Fibroblast of skin of back (primary cell): ENCODE measurements at places on chromosomes 5 and 9.

GRCh38 chr5:18797222-18797621, 1163.0 kb downstream of the TAF11L14 start:
- DNase-seq, result no peak

GRCh38 chr9:72362680-72363139, 2.3 kb downstream of the ZFAND5 start:
- DNase-seq, result peak; percentile 86

- DNase-seq, result peak; percentile 54
These were observed 120.2 kb upstream of the RASA1 start for GRCh38 chr5:87147441-87147840.

GRCh38 chr5:78287833-78288232, 6.7 kb downstream of the AP3B1 start:
- DNase-seq, result peak; percentile 90

DNA sequence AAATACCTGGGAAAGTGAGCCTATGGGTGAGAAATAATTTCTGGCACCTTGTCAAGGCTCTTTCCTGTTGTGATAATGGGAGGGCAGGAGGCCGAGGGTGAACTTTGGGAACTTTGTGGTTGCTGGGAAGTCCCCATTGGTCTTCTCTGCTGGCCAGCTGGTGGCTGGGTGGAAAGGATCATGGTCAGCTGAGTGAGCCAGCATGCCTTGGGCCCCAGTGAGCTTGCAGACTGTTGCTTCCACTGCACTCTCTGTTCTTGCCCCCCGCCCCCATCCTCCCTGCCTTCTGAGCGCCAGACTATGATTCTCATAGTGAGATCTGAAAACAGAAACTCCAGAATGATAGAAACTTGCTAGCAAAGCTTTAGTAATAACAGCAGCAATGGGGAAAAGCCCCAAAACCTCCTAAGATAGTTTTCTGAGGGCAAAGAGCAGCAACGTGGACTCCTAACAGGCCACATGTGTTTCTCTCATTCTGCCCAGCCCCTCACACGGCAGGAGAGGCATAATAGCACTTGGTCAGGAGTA, 139.2 kb upstream of the SMARCA2 start:
- DNase-seq, result no peak

DNA sequence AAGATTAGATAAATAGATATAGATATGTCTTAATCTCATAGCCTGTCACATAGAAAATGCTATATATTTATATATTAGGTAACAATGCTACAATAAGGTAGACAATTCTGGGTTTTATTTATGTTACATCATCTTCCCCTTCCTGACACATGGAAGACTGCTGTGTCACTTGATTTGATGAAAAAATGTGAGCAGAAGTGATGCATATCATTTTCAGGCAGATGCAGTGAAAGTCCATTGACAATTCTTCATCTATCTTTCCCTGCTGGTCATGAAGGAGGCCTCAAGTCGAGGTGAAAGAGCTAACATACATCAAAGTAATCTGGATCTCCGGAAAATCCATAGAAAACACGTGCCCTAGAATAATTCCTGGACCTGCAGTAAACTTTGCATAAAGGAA, 57.8 kb upstream of the CHD1 start:
- DNase-seq, result no peak

DNA sequence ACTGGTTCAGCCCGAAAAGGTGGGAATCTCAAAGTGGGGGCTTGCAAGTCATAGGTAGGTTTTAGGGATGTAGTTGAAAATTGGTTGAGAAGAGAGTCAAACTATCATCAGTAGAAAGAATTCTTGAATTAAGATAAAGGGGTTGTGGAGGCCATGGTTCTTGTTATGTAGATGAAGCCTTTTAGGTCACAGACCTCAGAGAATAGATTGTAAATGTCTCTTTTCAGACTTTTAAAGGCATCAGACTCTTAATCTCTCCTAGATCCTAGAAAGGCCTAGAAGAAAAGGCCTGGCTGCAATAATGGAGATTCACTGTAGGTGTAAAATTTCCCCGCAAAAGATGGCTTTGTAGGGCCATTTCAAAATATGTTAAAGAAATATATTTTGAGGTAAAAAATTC, 96.4 kb downstream of the PSAT1 start:
- DNase-seq, result no peak

DNA sequence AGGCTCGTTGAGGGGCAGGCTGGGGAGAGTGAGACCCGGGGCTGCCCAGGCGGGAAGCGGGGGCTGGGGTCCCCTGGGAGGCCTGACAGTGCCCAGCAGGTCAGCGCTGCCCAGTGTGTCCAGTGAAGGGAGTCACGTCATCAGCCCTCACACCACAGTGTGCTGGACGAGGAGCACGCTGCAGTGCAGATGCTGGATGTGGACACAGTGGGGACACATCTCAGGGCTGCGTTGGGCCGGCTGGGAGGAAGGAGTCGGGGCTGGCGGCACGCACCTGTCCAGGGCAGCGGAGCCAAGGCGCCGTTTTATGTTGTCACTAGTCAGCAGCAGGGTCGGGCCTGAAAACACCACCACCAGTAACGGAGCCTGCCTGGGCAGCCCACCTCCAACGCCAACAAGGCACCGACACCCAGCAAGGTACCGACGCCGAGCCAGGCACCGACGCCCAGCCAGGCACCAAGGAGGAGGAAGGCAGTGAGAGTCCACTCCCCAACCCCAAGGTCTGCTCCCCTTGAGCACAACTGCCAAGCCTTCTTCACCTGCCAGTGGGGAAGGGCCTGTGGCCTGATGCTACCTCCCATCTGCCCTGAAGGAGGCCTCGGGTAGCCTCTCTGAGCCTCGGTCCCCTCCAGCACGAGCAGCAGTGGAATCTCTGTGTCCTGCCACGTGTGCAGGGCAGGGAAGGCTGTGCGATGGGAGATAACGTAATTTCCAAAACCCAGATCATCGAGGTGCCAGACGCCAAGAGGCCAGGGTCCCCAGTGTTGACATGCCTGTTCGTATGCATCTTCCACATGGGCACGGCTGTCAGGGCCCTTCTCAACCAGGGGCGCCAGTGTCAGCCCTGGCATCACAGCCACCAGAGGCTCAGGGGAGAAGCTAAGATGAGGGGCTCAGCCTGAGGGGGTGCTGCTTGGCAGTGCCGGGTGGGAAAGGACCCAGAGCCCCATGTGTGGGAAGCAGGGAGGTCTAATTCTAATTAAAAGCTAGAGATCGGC, 21.9 kb upstream of the NSMF start:
- no peak for DNase-seq

DNA sequence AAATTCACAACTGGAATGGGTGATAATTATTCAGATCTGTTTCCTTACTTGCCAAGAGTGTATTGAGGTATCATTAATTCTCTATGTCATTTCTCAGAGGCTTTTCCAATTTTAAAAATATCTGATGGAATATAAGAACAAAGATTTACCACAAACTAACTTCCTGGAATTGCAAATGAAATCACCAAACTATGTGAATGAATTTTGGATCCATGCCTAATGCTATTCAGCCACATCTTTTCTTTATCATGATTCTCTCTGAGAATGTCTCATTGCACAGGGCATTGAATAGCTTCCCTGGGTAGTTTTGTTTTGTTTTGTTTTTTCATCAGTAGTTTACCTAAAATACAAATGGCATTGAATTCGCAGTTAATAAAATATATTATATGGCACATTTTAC, 146.9 kb upstream of the FBN2 start:
- DNase-seq, result peak; percentile 73

DNA sequence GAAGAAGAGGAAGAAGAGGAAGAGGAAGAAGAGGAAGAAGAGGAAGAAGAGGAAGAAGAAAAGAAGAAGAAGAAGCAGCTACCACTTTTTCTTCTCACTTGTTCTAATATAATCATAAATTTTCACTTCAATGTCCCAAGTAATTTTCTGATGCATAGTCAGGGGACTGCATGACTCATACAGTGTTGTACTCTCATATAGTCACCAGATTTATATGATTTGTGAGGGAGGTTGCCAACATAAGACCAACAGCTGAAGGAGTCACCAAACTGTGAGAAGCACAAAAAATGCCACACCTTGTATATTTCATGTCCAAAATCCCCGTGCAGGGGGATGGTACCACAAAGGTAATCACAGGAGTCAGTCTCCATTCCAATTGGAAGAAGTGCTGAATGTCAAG, 32.7 kb upstream of the DMRTA1 start:
- DNase-seq, result no peak

- DNase-seq, result peak; percentile 79
These were observed 64.2 kb upstream of the ABL1 start for GRCh38 chr9:130770679-130771442.

DNA sequence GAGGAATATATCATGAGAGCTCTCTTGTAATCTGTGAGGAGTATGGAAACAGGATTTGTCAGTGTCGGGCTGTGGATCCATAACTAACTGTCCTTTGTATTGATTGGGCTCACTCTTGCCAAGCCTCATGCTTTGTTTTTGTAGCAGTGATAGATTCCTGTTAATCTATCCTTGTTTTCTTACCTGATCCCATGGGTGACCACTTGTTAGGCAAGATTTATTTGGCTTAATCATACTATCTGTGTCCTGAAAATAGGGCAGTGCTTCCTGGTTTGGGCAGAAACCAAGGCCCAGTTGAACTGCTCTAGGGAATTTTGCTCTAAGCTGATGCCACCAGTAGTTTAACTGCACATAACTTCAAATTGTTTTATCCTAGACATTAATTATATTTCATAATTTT, 6.1 kb downstream of the NDFIP1 start:
- DNase-seq, result no peak

DNA sequence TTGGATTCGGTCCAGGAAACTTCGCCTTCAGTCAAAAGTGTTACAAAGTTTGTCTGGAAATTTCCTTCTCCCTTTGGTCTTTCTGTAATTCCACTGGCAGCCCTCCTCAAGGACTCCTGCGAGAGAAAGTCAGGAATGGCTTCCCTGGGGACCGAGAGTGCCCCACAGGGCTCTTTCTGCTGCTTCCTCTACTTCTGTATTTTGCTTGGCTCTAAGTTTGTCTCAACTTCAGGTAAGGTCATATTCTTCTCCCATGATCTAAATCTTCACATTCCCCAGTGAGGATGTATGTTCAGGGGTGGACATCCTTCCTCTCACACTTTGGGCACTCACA, 10.3 kb upstream of the RIOK2 start:
- no peak for DNase-seq

DNA sequence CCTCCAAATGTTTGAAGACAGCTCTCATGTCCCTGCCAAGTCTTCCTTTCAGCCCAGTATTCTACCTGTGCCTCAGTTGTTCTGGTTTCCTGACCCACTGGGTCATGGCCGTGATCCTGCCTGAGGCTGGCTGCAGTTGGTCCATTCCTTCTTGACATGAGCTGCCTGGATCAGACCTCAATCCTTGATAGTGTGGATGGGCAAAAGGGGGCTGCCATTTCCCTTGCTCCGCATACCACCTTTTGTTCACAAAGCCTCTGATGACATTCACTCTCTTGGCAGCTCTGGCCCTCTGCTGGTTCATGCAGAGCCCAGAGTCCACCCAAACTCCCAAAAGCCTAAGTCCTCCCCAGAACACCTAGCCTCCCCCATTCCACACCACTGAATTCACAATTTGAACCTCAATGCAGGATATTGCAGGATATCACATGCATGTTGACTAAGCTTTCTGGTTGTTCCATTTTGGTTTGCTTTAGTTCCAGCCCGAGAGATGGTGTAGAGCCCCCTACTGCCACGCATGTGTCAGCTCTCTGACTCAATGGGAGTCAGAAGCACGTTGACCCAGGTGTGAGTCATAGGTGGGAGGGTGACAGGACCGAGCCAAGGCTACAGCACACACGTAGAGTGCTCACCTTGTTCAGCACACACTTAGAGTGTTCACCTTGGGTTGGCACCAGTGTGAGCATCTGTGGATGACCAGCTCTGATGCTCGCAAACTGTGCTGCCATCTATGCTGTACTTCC, 137.2 kb downstream of the MTX3 start:
- DNase-seq, result peak; percentile 11

DNA sequence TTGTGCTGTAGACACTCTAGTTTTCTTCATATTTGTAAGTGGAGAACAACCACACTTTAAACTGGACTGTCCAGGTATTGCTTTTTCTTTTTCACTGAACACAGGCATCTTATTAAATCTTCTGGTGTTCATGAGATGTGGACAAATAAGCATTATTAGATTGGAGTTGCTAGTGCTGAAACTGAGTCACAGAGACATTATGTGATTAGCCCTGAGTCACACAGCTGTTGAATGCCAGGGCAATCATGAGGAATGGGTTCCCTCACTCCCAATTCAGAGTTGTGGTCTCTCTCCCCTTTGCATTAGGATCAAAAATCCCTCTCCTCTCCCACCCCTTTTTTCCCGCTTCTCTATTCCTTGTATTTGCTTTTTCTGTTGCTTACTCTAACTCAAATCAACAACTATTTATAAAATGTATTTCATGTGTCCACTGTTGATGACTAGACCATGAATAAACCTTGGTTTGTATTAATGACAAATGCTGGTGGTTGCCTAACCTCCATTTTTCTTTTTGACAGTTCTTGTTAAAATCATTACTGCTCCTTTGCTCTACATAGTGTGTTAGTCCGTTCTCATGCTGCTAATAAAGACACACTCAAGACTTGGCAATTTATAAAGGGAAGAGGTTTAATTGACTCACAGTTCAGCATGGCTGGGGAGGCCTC, 738.2 kb downstream of the BRINP1 start:
- no peak for DNase-seq
